ENCODE measurements at places on chromosomes 6 and 20.

DNA sequence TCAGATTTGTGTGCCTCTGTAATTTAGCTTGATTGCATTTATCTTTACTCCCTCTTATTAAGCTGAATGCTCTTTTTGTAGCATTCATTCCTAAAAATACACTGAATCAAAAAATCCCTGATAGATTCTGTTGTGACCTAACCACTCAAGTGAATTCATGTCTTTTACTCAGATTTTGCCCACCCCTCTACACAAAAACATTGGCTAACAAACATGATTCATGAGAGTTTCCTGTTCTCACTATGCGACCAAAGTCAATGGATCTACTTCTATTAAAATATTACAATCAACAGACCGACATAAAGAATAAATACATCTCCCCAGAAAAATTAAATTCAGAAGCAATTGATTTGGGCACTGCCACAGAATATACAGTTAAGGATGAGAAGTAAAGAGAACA is 99.5 kb upstream of the THEMIS start:
- no peak for DNase-seq

DNA sequence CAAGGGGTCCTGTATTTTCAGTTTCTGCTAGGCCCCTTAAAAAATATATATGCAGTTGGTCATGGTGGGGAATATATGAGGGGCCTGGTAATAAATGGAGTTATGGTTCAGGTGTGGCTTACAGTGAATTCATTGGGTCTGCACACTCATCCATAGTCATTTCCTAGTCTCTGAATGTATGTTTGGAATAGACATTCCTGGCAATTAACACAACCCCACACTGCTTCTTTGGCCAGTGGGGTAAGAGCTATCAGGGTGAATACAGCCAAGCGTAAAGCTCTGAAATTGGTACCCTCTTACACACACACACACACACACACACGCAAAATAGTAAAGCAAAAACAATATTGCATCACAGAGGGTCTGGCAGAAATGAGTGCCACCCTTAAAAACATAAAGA is 56.5 kb downstream of the QRSL1 start:
- no peak for DNase-seq

DNA sequence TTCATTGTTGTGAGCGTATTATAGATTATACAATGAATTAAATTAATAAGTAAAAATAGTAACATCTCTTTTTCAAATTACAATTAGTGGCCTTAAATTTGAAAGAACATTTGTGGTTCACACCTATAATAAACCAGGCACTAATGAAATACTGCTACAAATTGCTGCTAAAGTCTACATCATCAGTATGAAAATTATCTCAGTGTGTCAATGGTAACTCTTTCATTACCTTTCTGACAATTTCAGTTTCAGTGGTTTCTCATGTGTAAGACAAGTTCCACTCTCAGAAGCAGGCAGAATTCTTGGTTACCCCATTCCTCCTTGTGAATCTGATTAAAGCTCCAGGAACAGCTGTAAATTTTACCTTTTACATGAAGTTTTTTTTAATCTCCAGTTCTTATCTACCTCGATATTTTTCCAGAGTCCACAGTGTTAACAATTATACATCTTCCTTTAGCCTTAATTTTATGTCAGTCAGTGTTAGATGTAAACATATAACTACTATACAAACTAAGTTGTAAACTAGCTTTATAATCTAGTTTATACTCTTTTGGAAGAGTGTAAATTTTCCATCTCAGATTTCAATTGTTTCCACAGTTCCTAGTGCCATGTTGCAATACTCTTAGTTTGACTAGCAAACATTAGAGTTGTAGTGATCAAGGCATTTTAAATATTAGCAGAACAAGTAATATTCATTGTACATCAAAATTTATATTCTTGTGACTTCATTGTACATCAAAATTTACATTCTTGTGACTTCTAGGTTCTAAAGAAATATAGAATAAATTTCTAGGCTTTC is 1038.4 kb downstream of the EPHA7 start:
- DNase-seq, result no peak

DNA sequence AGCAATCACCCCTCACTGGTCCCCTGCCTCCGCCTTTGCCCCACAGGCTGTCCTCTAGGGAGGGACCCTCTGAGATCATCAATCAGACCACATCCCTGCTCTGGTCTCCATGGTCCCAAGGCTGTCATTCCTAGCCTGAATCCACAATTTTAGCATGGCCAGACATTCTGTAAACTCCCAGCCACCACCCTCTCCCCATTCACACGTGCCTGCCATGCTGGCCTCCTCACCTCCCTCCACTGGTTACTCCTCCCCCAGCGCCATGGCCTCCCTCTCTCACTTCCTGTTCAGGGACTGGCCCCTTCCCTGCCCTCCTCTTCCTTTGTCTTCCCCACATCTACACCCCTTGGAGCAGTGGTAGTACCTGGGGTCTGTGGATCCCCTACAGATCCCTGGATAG is 150.7 kb upstream of the MLN start:
- no peak for DNase-seq

GRCh38 chr6:1200409-1201101 is 111.3 kb upstream of the FOXQ1 start:
- DNase-seq, result no peak

- DNase-seq, result no peak
These were observed 18.5 kb downstream of the PLCB1 start for GRCh38 chr20:8150591-8150990.

GRCh38 chr20:45340236-45340847 is 7.9 kb downstream of the SDC4 start:
- DNase-seq, result no peak

Measured in pons (tissue), 1 donor.